AML-193 (cell line): ENCODE measurements at places on chromosomes 7 and 10.

GRCh38 chr7:74429153-74429747 is 24.5 kb upstream of the GTF2IRD1 start:
- no peak for DNase-seq

DNA sequence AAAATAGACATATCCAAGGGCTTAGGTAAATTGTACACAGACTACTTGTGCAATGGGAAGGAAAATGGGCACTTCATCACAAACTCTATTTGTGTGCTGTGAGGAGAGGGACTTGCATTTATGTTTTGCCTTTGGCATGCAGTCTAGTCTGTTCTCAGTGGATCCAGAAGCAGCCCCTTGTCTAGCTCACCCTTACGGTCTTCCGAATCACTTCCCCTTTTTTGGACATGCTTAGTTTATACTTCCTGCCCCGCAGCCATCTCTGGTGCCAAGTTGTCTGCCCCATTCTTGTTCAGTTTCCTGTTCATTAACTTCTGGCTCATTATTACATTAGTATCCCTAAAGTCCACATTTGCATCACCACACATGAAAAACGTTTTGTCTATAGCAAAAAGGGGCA is 161.6 kb downstream of the NRCAM start:
- peak; percentile 24 for DNase-seq

DNA sequence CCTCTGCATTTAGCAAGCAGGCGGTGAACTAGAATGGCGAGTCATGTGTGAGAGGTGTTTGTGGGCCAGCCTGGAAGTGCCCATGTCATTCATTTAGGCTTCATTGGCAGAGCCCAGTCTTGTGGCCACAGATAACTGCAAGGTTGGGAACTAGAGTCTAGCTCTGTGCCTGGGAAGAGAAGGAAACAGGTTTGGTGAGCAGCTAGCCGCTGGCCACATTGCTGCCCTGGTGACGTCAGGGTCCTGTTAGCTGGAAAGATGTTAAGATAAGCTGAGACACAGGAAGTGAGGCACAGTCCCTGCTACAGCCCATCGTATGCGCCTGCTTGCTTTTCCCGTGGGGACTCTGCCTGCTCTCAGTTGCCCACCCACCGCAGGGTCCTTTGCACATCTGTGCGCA is 185.5 kb downstream of the CAMK1D start:
- no peak for DNase-seq

- no peak for DNase-seq
Measured at GRCh38 chr10:87661861-87662785, 2.4 kb downstream of the PAPSS2 start.

- no peak for DNase-seq
Measured at GRCh38 chr7:123270570-123270969, 70.8 kb upstream of the SLC13A1 start.

GRCh38 chr7:141456298-141456697 is 94.9 kb upstream of the AGK start:
- DNase-seq: no peak

- no peak for DNase-seq
Measured at GRCh38 chr10:77428691-77429395, 208.8 kb downstream of the KCNMA1 start.

GRCh38 chr7:90994601-90995000 is 269.6 kb upstream of the FZD1 start:
- DNase-seq: no peak

- DNase-seq: no peak
Measured at GRCh38 chr10:128310971-128311658, 184.9 kb upstream of the MKI67 start.

GRCh38 chr7:96927131-96927530 is 78.2 kb upstream of the DLX6 start:
- DNase-seq: no peak

- no peak for DNase-seq
Measured at GRCh38 chr10:44557596-44558191, 172.8 kb upstream of the CXCL12 start.

DNA sequence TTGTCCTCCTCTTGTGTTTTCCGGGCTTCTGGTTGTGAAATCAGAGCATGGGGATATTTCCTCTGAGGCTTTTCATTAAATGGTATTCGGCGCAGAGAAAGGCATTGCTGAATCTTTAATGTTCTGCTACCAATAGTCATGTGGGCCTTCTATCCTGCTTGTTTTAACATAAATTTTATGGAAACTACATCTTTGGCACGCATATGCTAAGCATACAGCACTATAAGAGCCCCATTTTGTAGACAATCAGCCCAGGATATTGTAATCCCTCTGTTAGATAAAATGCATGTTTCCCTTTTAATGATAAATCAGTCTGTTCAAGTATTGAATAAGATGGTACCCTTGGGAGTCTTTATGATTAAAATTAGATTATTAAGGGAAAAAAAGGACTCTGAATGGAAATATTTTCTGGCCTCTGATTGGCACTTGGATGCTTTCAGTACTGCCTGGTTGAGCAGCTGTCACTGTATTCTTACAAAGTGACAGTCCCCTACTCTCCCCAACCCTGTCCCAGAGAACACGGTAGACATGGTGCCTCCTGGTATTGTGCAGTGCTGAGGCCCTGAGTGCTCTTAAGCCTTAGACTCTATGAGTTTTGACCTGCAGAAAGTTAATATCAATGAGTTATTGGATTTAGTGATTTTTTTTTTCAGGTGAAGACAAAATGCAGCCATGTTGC is 256.3 kb downstream of the POU6F2 start:
- no peak for DNase-seq

DNA sequence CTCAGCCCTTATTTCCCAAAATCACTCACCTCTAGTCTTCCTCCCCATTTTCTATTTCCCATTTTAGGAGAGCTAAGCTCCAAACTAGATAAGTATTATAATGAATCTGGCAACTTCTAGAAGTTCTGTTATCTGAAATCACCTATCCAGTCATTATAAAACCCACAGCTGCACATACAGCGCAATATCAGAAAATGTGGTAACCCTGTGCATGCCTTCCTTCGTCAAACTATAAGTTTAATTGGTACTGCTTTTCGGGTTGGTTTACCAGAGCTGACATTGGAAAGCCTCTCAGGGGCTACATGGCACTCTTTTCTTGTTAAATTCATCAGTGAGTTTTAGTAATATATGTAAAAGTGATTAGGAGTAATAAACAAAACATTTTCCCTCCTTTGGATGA is 1.6 kb downstream of the LAMB4 start:
- DNase-seq: no peak

DNA sequence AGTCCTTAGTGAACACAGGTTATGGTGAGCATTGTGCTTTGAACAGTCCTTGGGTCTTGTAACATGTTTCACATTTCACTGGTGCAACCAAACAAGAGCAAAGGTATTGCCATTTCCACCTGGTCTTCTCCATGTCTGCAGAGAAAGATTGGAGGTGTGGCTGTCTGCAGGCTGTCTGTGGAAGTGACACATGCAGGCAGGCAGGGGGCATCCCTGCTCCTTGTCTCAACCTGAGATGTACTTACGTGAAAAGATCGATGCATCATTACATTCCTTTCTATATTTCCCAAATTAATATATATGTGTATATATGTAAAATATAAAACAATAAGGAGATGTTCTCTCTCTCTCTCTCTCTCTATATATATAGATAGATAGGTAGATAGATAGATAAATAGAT is 54.3 kb downstream of the LRRC18 start:
- no peak for DNase-seq

- DNase-seq: no peak
Measured at GRCh38 chr10:6040205-6040604, 22.0 kb downstream of the IL2RA start.

DNA sequence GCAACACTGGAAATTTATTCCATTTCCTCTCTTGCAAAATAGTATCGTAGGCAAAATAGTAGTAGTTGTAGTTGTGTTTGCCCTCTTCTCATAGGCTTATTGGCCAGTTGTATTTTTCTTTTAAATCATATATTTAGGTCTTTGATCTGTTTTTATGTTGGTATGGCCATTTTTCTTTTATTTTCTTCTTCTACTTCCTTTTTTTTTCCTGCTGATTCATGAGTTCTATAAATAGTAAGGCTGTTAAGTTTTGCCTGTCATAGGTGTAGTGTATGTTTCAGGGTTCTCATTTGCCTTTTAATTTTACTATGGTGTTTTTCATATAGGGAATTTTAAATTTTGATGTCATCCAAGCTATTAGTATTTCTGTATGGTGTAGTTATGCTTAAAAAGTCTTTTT is 25.4 kb upstream of the MRC1 start:
- peak; percentile 4 for DNase-seq

- no peak for DNase-seq
Measured at GRCh38 chr7:147196481-147196880, 1079.9 kb downstream of the CNTNAP2 start.

- DNase-seq: no peak
Measured at GRCh38 chr10:95221124-95221523, 27.1 kb downstream of the ACSM6 start.

GRCh38 chr10:28679581-28680357 is 2.4 kb downstream of the BAMBI start:
- peak; percentile 22 for DNase-seq

- no peak for DNase-seq
Measured at GRCh38 chr10:132070724-132071123, 5.0 kb downstream of the JAKMIP3 start.

GRCh38 chr10:116926426-116926825 is 77.1 kb downstream of the ENO4 start:
- no peak for DNase-seq

GRCh38 chr10:107144490-107144889 is 20.0 kb downstream of the SORCS1 start:
- DNase-seq: no peak

DNA sequence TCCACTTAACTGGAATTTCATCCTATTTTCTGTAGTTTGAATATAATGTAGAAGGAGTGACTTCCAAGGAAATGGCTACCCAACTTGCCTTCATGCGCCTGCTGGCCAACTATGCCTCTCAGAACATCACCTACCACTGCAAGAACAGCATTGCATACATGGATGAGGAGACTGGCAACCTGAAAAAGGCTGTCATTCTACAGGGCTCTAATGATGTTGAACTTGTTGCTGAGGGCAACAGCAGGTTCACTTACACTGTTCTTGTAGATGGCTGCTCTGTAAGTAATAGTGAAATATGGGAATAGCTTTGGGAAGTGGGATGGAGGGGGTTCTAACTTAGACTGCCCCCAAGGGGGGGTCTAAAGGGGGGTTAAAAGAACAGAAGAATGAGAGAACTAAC is 34.5 kb downstream of the COL1A2 start:
- DNase-seq: no peak

DNA sequence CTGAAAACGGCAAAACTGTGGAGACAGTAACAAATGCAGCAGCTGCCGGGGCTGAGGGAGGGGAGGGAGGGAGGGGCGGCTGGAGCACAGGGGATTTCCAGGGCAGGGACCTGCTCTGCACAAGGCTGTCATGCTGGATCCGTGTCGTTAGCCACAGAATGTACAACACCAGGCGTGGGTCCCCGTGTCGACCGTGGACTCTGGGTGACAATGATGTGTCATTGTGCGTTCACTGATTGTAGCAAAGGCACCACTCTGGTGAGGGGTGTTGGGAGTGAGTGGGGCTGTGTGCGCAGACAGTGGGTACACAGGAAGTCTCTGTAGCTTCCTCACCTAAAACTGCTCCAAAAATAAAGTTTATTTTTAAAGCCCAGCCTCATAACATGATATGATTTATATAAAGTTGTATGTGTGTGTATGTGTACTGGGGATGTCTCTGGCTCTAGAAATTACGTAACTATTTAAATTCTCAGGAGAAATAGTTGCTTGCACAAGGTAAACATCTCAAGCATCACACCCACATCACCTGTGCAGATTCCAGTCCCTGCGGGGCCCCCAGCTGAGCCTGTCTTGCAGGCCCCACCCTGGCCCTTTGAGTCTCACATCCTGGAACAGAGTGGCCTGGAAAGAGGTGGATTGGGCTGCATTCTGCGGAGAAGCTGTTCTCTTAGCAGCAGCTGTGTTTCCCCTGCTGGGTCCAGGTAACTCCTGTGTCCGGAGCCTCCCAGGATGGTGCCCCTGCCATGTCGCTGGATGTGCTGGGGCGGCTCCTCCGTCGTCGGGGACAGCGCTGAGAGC is 135.7 kb downstream of the DYNC2I1 start:
- no peak for DNase-seq

- no peak for DNase-seq
Measured at GRCh38 chr10:92203919-92204623, 86.8 kb downstream of the CPEB3 start.

- no peak for DNase-seq
Measured at GRCh38 chr10:18136073-18136791, 4.0 kb upstream of the CACNB2 start.

DNA sequence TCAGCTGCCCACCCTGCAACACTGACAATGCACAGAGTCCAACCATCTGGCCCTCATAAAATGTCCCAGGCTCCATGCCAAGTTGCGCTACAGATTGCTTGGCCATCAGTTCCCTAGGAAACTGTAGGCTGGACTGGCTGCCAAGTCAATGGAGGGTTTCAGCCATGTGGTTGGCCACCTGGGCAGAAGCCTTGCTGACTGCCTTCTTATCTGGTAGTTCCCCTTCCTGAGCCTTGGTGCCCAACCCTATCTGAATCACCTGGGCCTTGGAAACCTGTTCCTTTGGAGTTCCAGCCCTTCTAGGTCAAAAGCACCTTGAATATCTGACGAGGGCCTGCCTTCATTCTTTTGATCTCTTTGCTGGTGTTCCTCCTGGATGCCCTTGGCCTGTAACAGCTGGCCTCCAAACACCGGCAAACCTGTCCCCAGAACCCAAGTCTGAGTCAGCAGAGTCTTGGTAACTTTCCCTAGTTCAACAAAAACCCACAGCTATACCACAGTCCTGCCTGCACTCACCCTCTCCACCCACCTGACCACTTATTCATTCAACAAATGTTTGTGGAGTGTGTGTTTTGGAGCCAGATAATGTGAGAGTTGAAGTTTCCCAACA is 37.4 kb upstream of the KDM7A start:
- no peak for DNase-seq

DNA sequence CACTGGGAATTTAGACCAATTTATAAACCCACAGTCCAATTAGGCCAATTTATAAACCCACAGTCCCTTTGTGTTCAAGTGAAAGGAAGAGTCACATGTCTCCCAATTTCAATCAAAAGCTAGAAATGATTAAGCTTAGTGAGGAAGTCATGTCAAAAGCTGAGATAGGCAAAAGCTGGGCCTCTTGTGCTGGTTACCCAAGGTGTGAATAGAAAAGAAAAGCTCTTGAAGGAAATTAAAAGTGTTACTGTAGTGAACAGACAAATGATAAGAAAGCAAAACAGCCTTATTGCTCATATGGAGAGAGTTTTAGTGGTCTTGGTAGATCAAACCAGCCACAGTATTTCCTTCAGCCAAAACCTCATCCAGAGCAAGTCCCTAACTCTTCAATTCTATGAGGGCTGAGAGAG is 245.0 kb downstream of the HDAC9 start:
- no peak for DNase-seq

GRCh38 chr7:78420001-78420400 is 621.4 kb downstream of the PHTF2 start:
- no peak for DNase-seq

- no peak for DNase-seq
Measured at GRCh38 chr7:7737674-7738073, 19.3 kb upstream of the RPA3 start.

GRCh38 chr10:77575271-77576006 is 62.2 kb downstream of the KCNMA1 start:
- no peak for DNase-seq
